ENCODE measurements at places on chromosomes 5 and 9. TPM values are rescaled to one million over a fixed set of nuclear protein-coding genes. Genes with fewer than 3 reads are reported as not detected.

RETREG1 gene
- total RNA-seq = 104 TPM

QRFP gene
- total RNA-seq = not detected

PCDHGC3 gene
- 51.5 TPM for total RNA-seq

SHROOM1 gene
- 13.4 TPM for total RNA-seq

LRRC26 gene
- total RNA-seq = 0.25 TPM

PLAC8L1 gene
- total RNA-seq = not detected

CORO2A gene
- 5.3 TPM for total RNA-seq

DNA sequence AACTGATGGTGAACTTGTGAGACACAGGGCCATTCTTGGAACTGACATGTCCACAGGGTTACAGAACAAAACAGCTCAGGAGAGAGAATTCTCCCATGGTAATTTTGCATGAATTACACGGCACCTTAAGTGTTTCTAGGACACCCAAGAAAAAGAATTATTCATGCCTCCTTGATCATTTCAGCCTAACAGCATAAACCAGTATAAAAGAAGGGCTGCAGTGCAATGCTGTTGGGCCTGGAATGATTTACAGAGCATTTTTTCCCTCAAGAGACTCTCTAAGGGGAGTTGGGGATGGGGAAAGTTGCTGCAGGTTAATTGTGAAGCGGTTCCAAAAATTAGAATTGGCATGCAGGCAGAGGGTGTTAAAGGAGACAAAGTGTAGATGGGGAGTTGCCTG lies 136.4 kb upstream of the FBXL7 start:
- no peaks in the 10 kb centered on the region for H3K36me3 ChIP-seq
- no peaks in the 10 kb centered on the region for H3K4me1 ChIP-seq
- H3K27me3 ChIP-seq = no peaks in the 10 kb centered on the region
- no peak for DNase-seq

- H3K27ac ChIP-seq = no peak overlapping the region
- H3K27me3 ChIP-seq = no peaks in the 10 kb centered on the region
- peaks cover 6% of the 10 kb centered on the region for H3K4me1 ChIP-seq
- H3K4me3 ChIP-seq = no peak overlapping the region
- DNase-seq = no peak
Observed at GRCh38 chr9:99182356-99182755, 39.4 kb downstream of the ALG2 start.

DNA sequence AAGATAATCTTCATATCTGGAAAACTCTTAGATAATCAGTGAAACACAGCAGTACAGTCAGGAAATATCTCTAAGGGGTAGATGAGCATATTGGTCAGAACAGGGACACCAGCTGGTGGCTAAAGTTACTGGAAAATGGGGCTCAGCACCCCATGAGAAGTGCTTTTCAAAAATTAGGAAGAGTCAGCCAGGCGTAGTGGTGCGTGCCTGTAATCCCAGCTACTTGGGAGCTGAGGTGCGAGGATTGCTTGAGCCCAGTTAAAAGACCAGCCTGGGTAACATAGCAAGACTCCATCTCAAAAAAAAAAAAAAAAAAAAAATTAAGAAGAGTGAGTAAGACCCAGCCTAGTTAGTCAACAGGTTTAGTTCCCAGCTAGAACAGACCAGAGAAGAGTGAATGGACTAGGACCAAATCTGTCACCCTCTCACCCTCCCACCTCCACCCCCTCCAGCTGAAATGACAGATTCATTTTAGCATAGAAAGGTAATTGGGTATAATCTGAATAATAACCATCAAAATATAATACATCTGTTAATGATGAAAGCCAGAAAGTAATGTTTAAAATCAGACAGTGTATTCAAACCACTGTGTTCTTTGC lies 120.9 kb downstream of the CDC42SE2 start:
- no peak overlapping the region for H3K27ac ChIP-seq
- no peak overlapping the region for H3K4me3 ChIP-seq
- no peak for DNase-seq
- no peaks in the 10 kb centered on the region for H3K36me3 ChIP-seq
- H3K27me3 ChIP-seq = no peaks in the 10 kb centered on the region

DNA sequence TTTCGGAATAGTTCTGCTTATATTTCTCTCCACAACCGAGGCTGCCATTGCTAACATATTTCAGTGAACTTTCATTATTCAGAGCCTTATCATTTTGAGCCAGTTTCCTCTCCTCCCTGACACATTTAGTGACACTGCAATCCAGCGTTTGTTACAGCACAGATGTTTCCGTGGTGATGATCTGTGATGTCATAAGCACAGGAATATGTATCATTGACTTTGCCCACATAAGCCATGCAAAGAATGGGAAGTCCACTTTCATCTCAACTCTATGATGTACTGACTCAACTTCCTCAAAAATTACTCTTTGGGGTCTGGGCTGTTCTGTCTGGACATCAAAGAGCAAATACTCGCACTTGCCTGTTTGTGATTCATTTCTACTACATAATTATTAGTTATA lies 291.8 kb downstream of the EBF1 start:
- H3K36me3 ChIP-seq = no peaks in the 10 kb centered on the region
- H3K4me1 ChIP-seq = peaks cover 5% of the 10 kb centered on the region
- no peaks in the 10 kb centered on the region for H3K27me3 ChIP-seq
- no peak overlapping the region for H3K4me3 ChIP-seq

- H3K36me3 ChIP-seq = no peaks in the 10 kb centered on the region
- no peak overlapping the region for H3K4me3 ChIP-seq
- H3K27me3 ChIP-seq = no peaks in the 10 kb centered on the region
- no peak for DNase-seq
Observed at GRCh38 chr9:33517373-33517772, 6.7 kb upstream of the ANKRD18B start.

- H3K27me3 ChIP-seq = no peaks in the 10 kb centered on the region
- DNase-seq = no peak
Observed at GRCh38 chr9:91084896-91085516, 276.7 kb downstream of the AUH start.

- no peaks in the 10 kb centered on the region for H3K27me3 ChIP-seq
- DNase-seq = no peak
- no peak overlapping the region for H3K4me3 ChIP-seq
- no peak overlapping the region for H3K27ac ChIP-seq
- H3K36me3 ChIP-seq = no peaks in the 10 kb centered on the region
Observed at GRCh38 chr9:76452839-76453238, 6.1 kb upstream of the GCNT1 start.

GRCh38 chr9:128729766-128730517 lies 6.0 kb upstream of the ZDHHC12 start:
- H3K4me3 ChIP-seq = no peak overlapping the region
- peak; percentile 26 for DNase-seq
- no peaks in the 10 kb centered on the region for H3K4me1 ChIP-seq
- no peak overlapping the region for H3K27ac ChIP-seq
- H3K36me3 ChIP-seq = no peaks in the 10 kb centered on the region

- no peaks in the 10 kb centered on the region for H3K36me3 ChIP-seq
- H3K27ac ChIP-seq = peak overlapping the region; percentile 96
- H3K4me3 ChIP-seq = peak overlapping the region; percentile 53
- DNase-seq = peak; percentile 86
- H3K4me1 ChIP-seq = no peaks in the 10 kb centered on the region
Observed at GRCh38 chr9:133992780-133993634, 883 bp upstream of the VAV2 start.
